ENCODE measurements at places on chromosomes 7 and 10. TPM values are rescaled to one million over a fixed set of nuclear protein-coding genes. Genes with fewer than 3 reads are reported as not detected.

GNAT3 gene
- not detected for polyA plus RNA-seq

TEX47 gene
- polyA plus RNA-seq: not detected

MCM10 gene
- polyA plus RNA-seq: 5.2 TPM

SLC39A12 gene
- 10.4 TPM for polyA plus RNA-seq

EFCAB10 gene
- 6.0 TPM for polyA plus RNA-seq

TEX36 gene
- not detected for polyA plus RNA-seq

ANKRD61 gene
- 2.1 TPM for polyA plus RNA-seq

TECPR1 gene
- polyA plus RNA-seq: 51.3 TPM

CFAP69 gene
- polyA plus RNA-seq: 11.3 TPM

FRMD4A gene
- polyA plus RNA-seq: 97.8 TPM

BHLHA15 gene
- polyA plus RNA-seq: 4.0 TPM

RAMP3 gene
- polyA plus RNA-seq: 9.4 TPM

PALD1 gene
- polyA plus RNA-seq: 23.2 TPM

CREM gene
- 42.2 TPM for polyA plus RNA-seq

TAS2R3 gene
- polyA plus RNA-seq: 0.40 TPM

PNLIPRP3 gene
- not detected for polyA plus RNA-seq

SRGN gene
- polyA plus RNA-seq: 21.5 TPM

ITGA8 gene
- 5.2 TPM for polyA plus RNA-seq

TMEM120A gene
- 104 TPM for polyA plus RNA-seq

NACAD gene
- polyA plus RNA-seq: 88.1 TPM

TYW1 gene
- 14.8 TPM for polyA plus RNA-seq

FAM221A gene
- polyA plus RNA-seq: 19.9 TPM

PTN gene
- 1,573 TPM for polyA plus RNA-seq

NXPH1 gene
- 56.3 TPM for polyA plus RNA-seq

Measured in spinal cord (tissue), 10 donors.